ENCODE measurements at places on chromosomes 7 and 10.

DNA sequence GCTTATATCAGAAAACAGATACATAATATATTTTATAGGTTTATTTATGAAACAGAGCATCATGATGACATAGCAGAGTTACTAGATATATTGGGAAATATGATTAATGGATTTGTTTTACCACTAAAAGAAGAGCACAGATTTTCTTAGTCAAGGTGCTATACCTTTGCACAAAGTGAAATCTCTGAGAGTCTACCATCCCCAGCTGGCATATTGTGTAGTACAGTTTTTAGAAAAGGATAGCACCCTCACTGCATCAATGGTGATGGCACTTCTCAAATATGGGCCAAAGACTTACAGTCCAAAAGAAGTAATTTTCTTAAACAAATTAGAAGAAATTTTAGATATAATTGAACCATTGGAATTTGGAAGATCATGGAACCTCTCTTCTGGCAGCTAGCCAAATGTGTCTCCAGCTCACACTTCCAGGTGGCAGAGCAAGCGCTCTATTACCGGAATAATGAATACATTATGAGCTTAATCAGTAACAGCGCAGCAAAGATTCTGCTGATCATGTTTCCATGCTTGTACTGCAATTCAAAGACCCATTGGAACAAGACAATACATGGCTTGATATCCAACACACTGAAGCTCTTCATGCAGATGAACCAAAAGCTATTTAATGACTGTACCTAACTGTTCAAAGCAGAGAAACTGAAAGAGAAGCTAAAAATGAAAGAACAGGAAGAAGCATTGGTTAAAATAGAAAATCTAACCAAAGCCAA lies 21.9 kb upstream of the CREB3L2 start:
- no peak for DNase-seq

- no peak for DNase-seq
Measured at GRCh38 chr10:28975891-28976531, 298.7 kb downstream of the BAMBI start.

DNA sequence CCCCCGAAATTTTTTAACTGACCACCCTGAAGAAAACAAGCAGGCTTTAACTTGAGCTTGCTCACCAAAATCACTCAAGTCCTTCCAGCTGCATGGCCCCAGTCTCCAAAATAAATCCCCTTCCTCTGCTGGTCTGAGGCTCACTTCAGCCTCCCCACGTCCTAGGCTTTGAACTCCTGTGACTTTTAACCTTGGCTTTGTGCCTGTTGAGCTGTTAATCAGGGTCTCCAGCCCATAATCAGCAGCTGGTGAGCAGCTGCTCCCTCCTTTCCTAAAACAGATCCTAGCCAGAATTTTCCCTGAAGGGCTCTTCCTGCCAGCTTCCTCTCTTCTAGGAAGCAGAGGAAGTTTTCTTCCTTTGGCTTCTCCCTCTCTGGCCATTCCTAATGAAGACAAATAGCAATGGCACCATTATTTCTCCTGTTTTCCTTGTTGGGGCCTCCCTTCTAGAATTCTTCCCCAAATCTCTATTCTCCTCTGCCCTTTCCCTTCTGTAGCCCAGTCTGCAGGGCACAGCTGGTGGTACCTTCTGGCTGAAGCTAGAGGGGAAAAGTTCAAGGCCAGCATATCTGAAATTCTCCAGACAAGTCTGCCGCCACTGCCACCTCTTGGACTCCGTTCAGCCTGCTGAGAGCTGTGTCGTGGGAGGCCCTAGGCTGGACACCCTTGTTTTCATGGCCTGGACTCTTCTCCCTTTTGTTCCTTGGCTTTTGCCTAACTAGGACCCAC lies 152.1 kb downstream of the NOC3L start:
- no peak for DNase-seq

DNA sequence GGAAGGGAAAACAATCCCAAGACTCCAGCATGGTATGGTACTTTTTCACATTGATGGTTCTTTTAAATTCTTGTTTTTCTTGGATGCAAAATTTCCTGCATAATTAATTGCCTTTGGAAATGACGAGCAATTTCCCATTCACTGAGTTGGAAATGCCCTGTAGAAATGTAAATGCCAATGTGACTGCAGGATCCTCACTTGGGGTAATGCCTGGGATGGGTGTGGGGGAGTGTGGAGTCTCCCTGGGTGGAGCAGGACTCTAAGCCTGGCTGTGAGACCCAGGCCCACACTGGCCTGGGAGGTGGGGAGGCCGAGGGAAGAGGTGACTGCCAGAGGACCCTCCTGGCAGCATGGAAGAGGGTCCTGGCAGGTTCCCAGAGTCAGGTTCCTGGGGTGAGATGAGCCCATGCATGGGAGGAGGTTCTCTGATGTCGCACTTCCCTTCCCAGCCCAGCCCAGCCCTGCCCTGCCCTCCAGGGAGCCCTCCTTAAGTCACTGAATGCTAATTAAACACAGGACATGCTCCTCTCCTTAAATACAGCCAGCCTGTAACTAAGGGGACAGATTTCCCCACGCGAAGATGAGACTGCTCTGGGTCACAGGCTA lies 157.9 kb downstream of the GFRA1 start:
- DNase-seq: no peak

- no peak for DNase-seq
Measured at GRCh38 chr7:74256491-74257408, 2.6 kb upstream of the RFC2 start.

GRCh38 chr10:5504146-5505072 lies 5.0 kb upstream of the CALML5 start:
- no peak for DNase-seq

GRCh38 chr10:124952123-124952522 lies 10.2 kb downstream of the ZRANB1 start:
- DNase-seq: no peak

DNA sequence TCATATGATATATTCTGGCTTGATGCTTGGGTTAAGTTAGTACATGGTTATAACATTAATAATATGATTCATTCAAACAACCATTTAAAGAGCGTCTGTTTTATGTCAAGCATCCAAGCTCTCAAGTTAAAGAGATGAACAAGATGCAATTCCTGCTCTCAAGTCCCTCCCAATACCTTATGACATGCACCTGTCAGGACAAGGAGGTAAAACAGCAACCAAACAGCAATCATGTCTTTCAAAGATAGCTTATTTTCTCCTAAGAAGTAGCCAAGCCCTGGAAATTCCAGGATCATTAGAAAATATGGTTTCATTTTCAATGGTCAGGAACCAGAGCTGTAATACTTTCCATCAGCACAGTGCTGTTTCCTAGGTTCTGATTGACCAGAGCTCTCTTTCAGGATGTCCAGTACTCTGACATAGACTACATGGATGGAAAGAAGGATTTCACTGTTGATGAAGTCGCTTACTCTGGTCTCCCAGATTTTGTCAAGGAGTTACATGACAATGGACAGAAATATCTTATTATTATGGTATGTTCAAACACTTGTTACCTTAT lies 29.0 kb downstream of the MGAM2 start:
- DNase-seq: no peak

- no peak for DNase-seq
Measured at GRCh38 chr10:81576336-81576735, 298.7 kb upstream of the NRG3 start.

DNA sequence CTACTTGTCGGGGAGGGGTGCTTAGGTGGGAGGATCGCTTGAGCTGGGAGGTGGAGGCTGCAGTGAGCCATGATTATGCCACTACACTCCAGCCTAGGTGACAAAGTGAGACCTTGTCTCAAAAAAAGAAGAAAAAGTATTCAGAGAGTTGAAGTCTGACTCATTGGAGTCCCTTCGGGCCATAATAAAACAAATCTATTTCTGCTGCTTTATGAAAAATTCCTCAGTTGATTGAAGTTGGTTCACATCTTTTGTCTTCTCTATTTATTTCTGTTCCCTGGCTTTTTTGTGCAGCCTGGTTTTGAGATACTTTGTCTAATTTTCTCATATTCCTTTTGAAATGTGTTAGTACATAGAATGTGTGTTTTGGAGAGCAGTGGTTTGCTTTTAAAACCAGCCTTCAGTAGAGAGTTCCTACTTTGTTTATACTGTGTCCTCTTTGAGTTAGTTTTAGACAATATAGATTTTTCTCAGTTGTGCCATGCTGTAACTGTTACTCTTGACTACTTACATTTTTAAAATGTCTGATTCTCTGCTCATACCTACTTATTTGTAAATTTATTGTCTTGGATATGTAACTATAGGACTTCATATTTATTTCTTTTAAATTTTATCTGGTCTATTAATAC lies 36.7 kb downstream of the LUC7L2 start:
- DNase-seq: no peak
